ENCODE measurements at places on chromosomes 7 and 10. TPM values are rescaled to one million over a fixed set of nuclear protein-coding genes. Genes with fewer than 3 reads are reported as not detected.

DNA sequence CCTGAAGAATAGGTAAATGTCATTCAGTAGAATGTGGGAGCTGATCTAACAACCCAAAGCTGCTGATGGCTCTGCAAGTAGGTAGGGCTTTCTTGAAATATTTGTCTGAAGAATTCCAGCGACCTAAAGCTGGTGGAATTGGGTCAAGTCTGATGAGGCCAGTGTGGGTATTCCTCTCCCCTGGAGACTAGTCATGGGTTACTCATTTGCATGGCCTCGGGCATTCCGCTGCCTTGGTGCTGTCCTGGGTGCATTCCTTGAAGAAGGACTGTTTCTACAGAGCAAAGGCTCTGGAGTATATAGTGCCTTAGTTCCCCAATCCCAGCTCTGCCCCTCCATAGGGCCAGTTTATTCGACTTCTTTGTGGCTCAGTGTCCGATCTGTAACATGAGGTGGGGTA, 19.2 kb downstream of the PDK4 start:
- no peaks in the 10 kb centered on the region for H3K4me1 ChIP-seq
- no peak for DNase-seq
- no peaks in the 10 kb centered on the region for H3K27me3 ChIP-seq
- no peak overlapping the region for H3K4me3 ChIP-seq
- H3K36me3 ChIP-seq, result no peaks in the 10 kb centered on the region

C7orf33 gene
- not detected for total RNA-seq

SPDYE2 gene
- not detected for total RNA-seq

DNA sequence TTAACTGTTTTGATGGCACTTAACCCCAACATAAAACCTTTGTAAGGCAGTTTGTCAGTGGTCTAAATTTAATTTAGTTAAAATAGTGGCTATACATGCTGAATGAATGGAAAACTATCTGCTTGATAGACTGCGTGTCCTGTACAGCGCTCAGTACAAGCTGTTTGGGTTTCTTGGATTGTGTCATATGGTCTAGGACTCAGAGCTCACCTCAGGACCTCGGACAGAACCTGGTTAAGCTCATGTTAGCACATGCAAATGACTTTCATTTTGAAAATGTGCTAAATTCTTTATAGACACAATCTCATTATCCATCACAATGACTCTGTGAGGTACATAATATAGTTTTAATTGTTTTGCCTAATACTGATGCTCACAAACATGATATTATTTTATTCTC, 55.7 kb upstream of the RELN start:
- no peak for DNase-seq
- H3K27me3 ChIP-seq, result peaks cover 8% of the 10 kb centered on the region
- no peaks in the 10 kb centered on the region for H3K36me3 ChIP-seq
- no peaks in the 10 kb centered on the region for H3K4me1 ChIP-seq
- no peak overlapping the region for H3K4me3 ChIP-seq

GRCh38 chr7:19284136-19284535, 138.9 kb upstream of the FERD3L start:
- DNase-seq, result no peak
- no peaks in the 10 kb centered on the region for H3K36me3 ChIP-seq
- H3K27me3 ChIP-seq, result no peaks in the 10 kb centered on the region
- H3K4me1 ChIP-seq, result no peaks in the 10 kb centered on the region
- H3K4me3 ChIP-seq, result no peak overlapping the region

Measured in activated CD8-positive, alpha-beta T cell treated with anti-CD3 and anti-CD28 coated beads for 36 hours (primary cell).